Coronary artery (tissue), 2 donors: ENCODE measurements at places on chromosomes 1 and 21.

DNA sequence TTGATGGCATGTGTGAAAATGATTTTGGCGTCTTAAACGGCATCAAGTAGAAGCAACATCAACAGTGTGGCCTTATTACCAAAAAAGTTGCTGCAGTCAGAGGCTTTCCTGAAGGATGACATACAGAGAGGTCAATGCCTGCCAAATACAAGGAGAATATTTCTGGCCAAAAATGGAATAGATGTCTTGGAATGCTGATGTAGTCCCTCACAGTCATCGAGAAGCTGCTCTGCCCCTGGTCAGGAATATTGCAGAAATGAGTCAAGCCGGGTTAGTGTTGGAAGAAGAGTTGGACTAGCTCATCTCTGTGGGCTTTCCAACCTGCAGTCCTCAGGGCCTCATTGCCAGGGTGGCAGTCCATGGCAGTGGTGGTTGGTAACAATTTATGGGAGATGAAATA, 42.1 kb downstream of the NOS1AP start:
- DNase-seq: no peak

- DNase-seq: no peak
Measured at GRCh38 chr1:54378874-54379554, 27.2 kb downstream of the SSBP3 start.

DNA sequence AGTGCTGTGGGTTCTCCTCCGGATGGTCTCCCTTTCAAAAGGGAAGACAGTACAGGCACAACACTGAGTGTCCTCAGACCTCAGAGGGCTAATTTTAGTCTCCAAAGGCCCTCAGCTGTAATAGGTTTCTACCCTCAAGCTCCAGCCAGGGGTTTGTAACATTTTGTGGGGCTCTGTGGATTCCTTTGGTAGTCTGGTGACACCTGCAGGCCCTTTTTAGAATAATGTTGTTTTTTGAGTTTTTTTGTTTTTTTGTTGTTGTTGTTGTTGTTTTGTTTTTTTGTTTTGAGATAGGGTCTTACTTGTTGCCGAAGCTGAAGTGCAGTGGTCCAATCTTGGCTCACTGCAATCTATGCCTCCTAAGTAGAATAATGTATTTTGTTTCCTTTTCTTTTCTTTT, 15.0 kb upstream of the TMEM201 start:
- no peak for DNase-seq

DNA sequence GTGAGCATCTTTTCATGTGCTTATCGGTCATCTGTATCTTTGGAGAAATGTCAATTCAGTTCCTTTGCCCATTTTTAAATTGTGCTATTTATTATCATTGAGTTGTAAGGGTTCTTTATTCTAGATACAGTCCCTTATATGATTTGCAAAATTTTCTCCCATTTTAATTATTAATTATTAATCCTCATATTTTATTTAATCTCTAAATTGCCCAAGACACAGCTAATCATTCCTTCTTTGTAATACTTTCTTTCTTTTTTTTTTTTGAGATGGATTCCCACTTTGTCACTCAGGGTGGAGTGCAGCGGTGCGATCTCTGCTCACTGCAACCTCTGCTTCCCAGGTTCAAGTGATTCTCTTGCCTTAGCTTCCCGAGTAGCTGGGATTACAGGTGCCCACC, 13.1 kb upstream of the TENT5B start:
- no peak for DNase-seq

GRCh38 chr1:20472860-20473711, 12.9 kb downstream of the CAMK2N1 start:
- no peak for DNase-seq

GRCh38 chr21:34123609-34124008, 50.2 kb downstream of the MRPS6 start:
- no peak for DNase-seq

DNA sequence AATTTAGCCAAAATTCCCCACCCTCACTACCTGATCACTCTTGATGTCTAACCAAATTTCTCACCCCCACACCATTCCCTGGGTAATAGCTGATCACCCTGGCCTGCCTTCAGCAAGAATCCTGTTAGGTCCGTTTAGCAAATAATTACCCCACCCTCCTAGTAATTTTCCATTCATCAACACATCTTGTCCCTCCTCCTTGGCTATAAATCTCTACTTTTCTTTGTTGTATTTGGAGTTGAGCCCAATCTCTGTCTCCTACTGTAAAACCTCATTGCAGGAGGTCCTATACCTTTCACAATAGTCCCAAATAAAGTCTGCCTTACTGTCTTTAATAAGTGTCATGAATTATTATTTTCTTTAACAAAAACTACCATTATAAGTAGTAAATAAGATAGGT, 6.9 kb upstream of the PRKAA2 start:
- no peak for DNase-seq

GRCh38 chr1:9730096-9730901, 78.8 kb downstream of the PIK3CD start:
- no peak for DNase-seq

DNA sequence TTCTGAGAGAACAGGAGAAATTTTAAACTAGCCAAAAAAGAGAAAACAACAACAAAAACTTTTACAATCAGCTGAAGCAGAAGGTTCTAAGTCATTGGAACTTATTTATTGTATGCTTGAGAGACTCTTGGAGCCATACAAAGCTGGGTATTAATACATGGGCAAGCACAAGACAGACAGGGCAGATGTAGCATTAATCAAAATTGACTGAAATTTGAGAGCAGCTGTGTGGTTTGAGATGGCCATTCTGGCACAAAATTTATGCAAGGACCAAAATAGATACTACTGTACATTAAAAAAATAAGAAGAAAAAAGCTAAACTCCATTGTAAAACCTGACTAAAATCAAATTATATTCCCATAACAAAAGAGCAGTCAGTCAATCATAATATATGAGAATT, 892.5 kb downstream of the PLA2G4A start:
- no peak for DNase-seq

DNA sequence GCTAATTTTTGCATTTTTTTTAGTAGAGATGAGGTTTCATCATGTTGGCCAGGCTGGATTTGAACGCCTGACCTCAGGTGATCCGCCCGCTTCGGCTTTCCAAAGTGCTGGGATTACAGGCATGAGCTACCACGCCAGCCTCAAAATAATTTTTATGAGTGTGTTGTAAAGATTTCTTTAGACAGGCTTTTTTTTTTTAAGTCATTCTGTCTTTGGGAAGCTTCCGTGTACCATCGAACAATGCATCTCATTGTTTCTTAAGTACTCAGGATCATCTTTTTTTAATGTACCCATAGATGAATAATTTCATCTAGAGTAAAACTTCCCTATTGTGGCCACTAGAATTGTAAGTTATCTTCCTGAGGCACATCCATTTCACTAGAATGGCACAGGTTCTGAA, 19.6 kb upstream of the SDC3 start:
- no peak for DNase-seq

GRCh38 chr1:103362348-103363007, 163.0 kb upstream of the RNPC3 start:
- no peak for DNase-seq

DNA sequence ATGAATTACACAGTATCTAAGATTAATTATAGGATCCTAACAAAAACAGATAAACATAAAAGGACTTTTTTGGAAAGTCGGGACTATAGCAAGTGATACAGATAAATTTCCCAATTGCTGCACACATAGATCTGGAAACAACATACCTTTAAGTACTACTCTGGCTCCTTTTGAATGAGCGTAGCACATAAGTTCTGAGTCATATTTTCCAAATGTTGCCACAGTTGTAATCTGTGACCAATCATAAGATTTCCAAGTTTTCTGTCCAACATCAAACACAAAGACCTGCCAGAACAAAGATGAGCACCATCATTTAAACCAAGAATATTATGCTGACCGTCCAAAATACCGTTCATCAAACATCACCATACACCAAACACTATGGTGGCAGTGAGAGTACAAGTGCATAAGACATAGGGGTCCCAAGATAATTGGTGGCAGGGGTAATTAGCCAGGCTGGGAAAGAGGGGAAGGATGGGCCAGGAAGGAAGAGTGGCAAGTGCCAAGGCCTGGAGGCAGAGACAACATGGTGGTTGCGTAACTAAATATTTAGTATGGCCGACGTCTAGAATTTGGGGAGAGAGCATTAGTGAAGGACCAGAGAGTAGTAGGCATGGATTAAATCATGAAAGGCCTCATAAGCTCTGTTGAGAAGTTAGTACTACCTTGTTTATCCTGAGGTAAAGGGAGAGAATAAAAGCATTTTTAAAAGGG, 3.6 kb downstream of the CTBS start:
- DNase-seq: no peak

- no peak for DNase-seq
Measured at GRCh38 chr1:175138579-175138978, 54.0 kb downstream of the KIAA0040 start.

GRCh38 chr1:183887826-183888819, 83.2 kb downstream of the RGL1 start:
- no peak for DNase-seq

DNA sequence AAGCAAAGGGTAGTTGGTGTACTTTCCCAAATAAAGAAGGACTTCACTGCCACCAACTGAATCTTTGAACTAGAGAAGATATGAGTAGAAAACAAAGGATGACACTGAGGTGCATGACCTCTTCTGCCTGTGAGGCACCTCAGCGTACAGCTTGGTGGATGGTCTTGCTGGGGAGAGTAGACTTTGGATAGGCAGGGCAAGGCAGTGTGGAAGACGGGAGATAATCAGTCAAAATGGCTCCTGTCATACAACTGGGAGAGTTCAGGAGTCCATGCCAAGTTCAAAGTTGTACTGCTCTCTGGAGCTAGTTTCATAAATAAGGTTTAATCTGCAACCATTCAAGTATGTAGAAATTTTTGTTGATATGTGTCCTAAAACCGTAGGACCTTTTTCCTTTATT, 143.4 kb downstream of the BARHL2 start:
- DNase-seq: no peak

- no peak for DNase-seq
Measured at GRCh38 chr1:93579891-93580290, 101.7 kb downstream of the BCAR3 start.
